ENCODE measurements at places on chromosomes 5 and 9.

GRCh38 chr9:97510797-97511654, 9.6 kb downstream of the TMOD1 start:
- no peak overlapping the region for H3K27ac ChIP-seq
- H3K4me3 ChIP-seq = no peak overlapping the region
- DNase-seq = peak; percentile 52
- H3K4me1 ChIP-seq = peaks cover 3% of the 10 kb centered on the region

- no peak overlapping the region for H3K4me3 ChIP-seq
- no peak overlapping the region for H3K27ac ChIP-seq
- no peaks in the 10 kb centered on the region for H3K27me3 ChIP-seq
- H3K36me3 ChIP-seq = no peaks in the 10 kb centered on the region
Observed at GRCh38 chr5:167171056-167171455, 1120.4 kb upstream of the WWC1 start.

GRCh38 chr5:139877129-139877597, 81.6 kb downstream of the PSD2 start:
- no peak for DNase-seq
- no peaks in the 10 kb centered on the region for H3K36me3 ChIP-seq
- H3K4me1 ChIP-seq = peaks cover 10% of the 10 kb centered on the region
- no peaks in the 10 kb centered on the region for H3K27me3 ChIP-seq
- H3K27ac ChIP-seq = no peak overlapping the region
- no peak overlapping the region for H3K4me3 ChIP-seq

DNA sequence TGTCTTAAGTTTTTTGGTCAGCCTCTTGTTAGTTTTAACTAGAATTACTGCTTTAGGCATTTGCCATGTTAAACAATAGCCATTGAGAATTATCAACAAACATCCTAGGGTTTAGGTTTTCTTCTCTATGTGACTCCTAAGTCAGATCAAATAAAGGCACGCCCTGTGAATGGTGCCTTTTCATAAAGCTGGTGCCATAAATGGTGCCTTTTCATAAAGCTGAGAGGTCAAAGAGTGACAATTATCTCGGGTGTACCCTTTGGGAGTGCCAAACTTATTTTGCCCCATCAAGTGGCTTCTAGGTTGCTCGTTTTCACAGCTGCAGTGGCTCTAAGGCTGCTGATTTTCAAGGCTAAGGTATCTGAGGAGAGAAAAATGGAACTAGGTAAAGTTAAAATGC, 391.6 kb downstream of the DMRTA1 start:
- H3K27ac ChIP-seq = no peak overlapping the region
- no peaks in the 10 kb centered on the region for H3K27me3 ChIP-seq
- H3K4me3 ChIP-seq = no peak overlapping the region
- H3K36me3 ChIP-seq = no peaks in the 10 kb centered on the region

- H3K27me3 ChIP-seq = no peaks in the 10 kb centered on the region
- no peak overlapping the region for H3K27ac ChIP-seq
- H3K4me1 ChIP-seq = peaks cover 3% of the 10 kb centered on the region
- H3K4me3 ChIP-seq = no peak overlapping the region
- peak; percentile 34 for DNase-seq
Observed at GRCh38 chr9:121227862-121228261, 26.2 kb upstream of the RAB14 start.

- peaks cover 11% of the 10 kb centered on the region for H3K4me1 ChIP-seq
- no peak overlapping the region for H3K27ac ChIP-seq
- DNase-seq = no peak
- no peak overlapping the region for H3K4me3 ChIP-seq
- no peaks in the 10 kb centered on the region for H3K36me3 ChIP-seq
Observed at GRCh38 chr5:150144879-150145278, 10.8 kb downstream of the PDGFRB start.

GRCh38 chr9:104091708-104092107, 2.4 kb upstream of the SMC2 start:
- H3K27ac ChIP-seq = no peak overlapping the region
- no peaks in the 10 kb centered on the region for H3K36me3 ChIP-seq
- H3K4me1 ChIP-seq = peaks cover 37% of the 10 kb centered on the region
- H3K4me3 ChIP-seq = no peak overlapping the region

GRCh38 chr9:137191691-137192447, 3.4 kb downstream of the SSNA1 start:
- no peak for DNase-seq
- no peak overlapping the region for H3K4me3 ChIP-seq
- H3K27ac ChIP-seq = no peak overlapping the region
- peaks cover 22% of the 10 kb centered on the region for H3K36me3 ChIP-seq
- no peaks in the 10 kb centered on the region for H3K27me3 ChIP-seq

- no peaks in the 10 kb centered on the region for H3K27me3 ChIP-seq
- no peak overlapping the region for H3K4me3 ChIP-seq
- H3K27ac ChIP-seq = no peak overlapping the region
- no peaks in the 10 kb centered on the region for H3K4me1 ChIP-seq
Observed at GRCh38 chr9:80842389-80842788, 847.0 kb downstream of the TLE1 start.

- no peaks in the 10 kb centered on the region for H3K27me3 ChIP-seq
- no peak overlapping the region for H3K27ac ChIP-seq
- no peaks in the 10 kb centered on the region for H3K4me1 ChIP-seq
- DNase-seq = no peak
Observed at GRCh38 chr5:407051-407450, 35.9 kb upstream of the EXOC3 start.

- no peak overlapping the region for H3K27ac ChIP-seq
- no peaks in the 10 kb centered on the region for H3K27me3 ChIP-seq
- no peak overlapping the region for H3K4me3 ChIP-seq
- no peaks in the 10 kb centered on the region for H3K36me3 ChIP-seq
- H3K4me1 ChIP-seq = no peaks in the 10 kb centered on the region
Observed at GRCh38 chr9:77750981-77751340, 102.8 kb upstream of the GNA14 start.

DNA sequence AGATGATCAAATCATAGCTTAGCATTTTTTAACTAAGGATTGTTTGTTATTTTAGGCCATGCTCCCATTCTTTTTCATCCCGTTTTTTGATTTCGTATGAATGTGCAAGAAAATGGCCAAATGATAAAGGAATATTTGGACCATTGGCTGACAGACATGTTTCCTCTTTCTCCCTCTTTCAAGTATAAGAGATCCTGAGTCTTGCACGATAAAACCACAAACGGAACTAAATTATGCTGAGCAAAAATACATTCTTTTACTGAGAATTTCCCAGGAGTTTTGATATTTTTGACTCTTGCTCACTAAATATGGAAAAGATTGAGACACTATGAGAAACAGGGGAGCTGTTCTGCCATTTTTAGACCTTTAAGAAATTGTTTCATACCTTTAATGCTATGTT, 90.4 kb upstream of the KLF9 start:
- DNase-seq = peak; percentile 45
- H3K36me3 ChIP-seq = no peaks in the 10 kb centered on the region
- H3K4me1 ChIP-seq = peaks cover 17% of the 10 kb centered on the region
- H3K27ac ChIP-seq = no peak overlapping the region
